Motor neuron (in vitro differentiated cells): ENCODE measurements at places on chromosomes 6 and 20.

DNA sequence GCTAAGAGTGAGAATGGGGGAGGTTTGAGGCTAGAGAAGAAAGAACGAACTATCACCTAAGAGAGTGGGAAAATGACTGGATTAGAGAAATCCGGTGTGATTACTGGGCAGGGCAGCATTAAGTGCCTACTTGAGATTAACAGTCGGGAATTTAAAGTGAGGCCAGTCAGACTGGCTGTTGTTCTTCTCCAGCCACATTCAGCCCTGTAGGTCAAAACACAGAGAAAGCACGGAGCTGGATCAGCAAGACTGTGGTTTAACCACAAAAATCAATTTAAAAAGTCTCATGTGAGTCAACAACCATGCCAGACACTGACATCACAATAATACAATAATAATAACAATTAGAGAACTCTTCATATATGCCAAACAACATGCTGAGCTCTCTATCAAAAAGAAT lies 301.9 kb upstream of the SGK1 start:
- ATAC-seq: no peak

GRCh38 chr6:13398421-13398994 lies 70.2 kb upstream of the TBC1D7 start:
- ATAC-seq: no peak

DNA sequence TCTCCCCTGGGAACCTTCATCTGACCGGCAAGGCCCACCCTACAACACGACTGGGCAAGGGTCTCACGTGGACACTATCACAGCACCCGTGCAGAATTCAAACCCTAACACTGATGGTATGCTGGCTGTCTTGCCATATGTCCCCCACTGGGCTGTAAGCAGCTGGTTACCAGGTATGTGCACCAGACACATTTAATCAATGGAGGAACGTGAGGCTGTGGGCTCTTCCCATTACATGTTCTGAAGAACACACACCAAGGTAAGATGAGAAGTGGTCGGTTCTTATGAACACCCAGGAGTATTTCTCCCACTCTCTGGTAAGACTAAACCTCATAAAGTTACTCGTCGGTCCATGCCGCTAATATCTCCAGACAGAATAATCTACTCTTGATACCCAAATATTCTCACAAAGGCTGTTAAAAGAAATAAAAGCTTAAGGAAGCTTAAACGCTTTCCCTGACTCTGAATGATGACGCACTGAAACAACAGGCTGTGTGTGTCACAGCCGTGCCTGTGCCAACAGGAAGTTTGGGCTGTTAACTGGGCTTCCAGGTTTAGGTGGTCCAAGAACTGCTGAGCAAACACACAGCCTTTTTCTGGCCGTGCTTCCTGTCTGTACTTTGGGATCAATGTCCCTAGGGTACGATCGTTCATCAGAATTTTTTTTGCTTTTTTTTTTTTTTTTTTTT lies 75.3 kb downstream of the SLC23A2 start:
- no peak for ATAC-seq

DNA sequence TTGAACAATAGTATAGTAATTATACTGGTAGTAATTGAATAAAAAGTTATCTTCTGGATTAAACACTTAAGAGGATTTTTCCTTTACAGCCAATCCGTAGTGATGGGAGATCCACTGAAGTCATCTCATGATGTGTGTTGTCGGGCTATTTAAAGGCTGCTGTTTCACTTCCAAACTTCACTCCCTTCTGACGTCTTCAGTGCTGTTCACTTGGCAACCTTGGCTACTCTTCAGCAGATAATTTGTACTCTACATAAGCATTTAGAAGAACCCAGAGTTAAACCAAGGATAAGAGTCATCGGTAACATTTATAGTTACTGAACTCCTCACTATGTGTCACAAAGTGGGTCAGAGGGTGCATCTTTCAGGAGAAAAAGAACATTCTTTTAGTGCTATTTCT lies 179.1 kb upstream of the EYA4 start:
- ATAC-seq: no peak

- ATAC-seq: no peak
These were observed 3.8 kb downstream of the RSPO4 start for GRCh38 chr20:998231-998830.

GRCh38 chr6:22098601-22099031 lies 198.2 kb downstream of the PRL start:
- no peak for ATAC-seq

DNA sequence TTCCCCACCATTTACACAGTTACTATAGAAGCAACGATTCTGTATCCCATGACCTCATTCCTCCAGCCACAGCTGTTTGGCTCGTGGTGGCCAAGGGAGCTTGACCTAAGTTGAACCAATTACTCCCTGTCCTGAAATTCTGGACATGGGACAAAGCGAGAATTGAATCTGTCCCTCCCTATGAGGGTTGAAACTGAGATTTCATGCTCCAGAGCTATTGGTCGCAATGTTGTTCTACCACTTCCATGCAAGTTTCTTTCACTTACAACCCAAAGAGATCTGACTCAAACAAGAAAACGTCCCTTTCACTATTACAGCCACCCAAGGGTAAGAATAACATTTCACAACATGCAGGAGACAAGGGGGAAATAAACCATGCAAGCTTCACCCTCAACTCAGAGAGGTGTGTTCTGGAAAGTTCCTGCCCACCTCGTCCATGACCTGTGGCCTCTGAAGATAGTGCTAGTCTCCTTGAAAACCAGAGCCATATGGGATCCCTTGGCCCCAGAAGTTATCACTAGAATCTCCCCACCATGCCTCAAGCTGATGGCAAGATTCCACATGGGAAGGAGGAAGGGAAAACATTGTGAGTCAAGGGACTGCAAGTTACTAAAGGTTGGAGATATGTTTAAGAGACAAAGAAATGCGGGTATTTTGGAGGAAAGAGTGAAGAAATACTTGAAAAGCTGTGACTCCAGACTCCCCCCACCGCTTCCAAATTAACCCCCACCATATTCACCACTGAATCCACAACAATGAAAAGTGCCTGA lies 74.5 kb upstream of the SRSF6 start:
- ATAC-seq: no peak

- ATAC-seq: no peak
These were observed 296.8 kb downstream of the CLIC5 start for GRCh38 chr6:45718871-45719270.
